SK-N-SH (cell line): ENCODE measurements at places on chromosomes 6 and 20.

GRCh38 chr6:53290537-53291510 is 57.9 kb downstream of the ELOVL5 start:
- DNase-seq, result no peak

DNA sequence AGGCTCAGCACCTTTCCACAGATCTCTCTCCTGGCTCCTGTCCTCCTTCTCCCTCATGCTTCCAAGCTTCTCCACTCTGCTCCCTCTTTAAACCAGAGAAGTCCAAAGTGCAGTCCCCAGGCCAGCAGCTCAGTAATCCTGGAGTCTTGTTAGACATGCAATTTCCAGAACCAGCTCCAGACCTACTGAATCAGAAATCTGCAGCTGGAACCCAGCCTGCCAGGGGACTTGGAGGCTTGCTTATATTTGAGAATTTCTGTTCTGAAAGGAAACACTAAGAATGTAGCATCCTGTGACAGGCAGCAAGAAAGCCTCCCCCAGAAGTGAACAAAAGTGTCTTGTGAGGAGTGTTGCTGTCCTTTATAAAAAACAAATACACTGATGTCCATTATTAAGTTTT is 438.1 kb downstream of the BCKDHB start:
- no peak for DNase-seq

GRCh38 chr6:139582956-139583355 is 208.5 kb upstream of the CITED2 start:
- no peak for DNase-seq

DNA sequence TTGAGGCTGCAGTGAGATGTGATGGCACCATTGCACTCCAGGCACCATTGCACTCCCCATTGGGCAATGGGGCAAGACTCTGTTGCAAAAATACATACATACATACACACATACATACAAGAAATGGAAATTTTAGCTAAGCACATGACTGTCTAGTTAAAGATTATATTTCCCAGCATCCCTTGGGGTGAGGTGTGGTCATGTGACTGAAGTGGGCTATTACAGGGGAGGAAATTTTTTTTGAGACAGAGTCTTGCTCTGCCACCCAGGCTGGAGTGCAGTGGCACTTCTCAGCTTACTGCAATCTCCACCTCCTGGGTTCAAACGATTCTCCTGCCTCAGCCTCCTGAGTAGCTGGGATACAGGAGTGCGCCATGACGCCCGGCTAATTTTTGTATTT is 32.0 kb upstream of the HMGA1 start:
- DNase-seq, result no peak

- DNase-seq, result peak; percentile 97
These were observed at the start of gene USP49 for GRCh38 chr6:41895300-41896233. Gene USP49, minus strand, starts transcription at chr6:41895375. Its CDS starts 88,392 bp downstream, at chr6:41806983.

GRCh38 chr6:15595461-15596173 is 67.2 kb downstream of the DTNBP1 start:
- no peak for DNase-seq

DNA sequence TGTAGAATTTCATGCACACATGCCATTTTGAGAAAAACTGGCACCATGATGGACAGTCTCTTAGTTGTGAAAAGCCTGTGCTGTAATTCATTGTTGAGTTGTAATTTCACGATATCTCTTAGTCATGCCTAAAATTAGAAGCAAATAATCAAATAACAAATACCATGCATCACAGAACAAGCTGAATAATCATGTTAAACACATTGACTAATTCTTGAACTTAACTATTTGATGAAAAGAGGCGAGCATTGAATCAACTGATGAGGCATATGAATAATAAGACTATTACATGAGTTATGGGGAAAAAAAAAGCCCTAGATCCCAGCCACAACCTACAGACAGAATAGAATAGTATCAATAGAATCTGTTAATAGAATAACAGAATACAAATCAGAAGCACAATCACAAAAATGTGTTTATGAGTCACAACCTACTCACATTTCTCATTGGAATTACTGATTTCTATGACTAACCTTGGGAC is 14.2 kb upstream of the RNF217 start:
- no peak for DNase-seq

- no peak for DNase-seq
These were observed 33.2 kb upstream of the AKAP7 start for GRCh38 chr6:131101911-131102680.

GRCh38 chr20:37917461-37917860 is 14.5 kb downstream of the VSTM2L start:
- no peak for DNase-seq

DNA sequence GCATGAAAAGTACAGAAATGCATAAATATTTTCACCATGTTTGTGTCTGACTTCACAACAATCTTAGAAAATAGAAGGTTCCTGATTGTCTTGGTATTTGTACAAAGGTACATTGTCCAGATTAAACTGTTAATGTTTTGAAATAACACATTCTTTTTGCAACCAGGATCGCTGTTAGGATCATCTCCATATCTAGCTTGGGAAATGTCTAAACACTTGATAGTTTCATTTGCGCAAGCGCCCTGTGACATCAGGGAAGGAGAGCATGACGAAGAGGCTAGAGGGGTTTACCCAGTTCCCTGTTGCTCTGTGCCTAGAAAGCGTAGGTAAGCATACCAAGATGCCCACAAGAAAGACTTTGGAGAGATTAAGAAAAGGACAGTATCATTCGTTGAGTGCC is 19.4 kb downstream of the ALDH8A1 start:
- DNase-seq, result no peak

- DNase-seq, result no peak
These were observed 163.3 kb downstream of the ARHGAP18 start for GRCh38 chr6:129546702-129547101.

GRCh38 chr6:114534813-114535212 is 192.0 kb upstream of the HS3ST5 start:
- no peak for DNase-seq

GRCh38 chr6:26161322-26161721 is 74.1 kb downstream of the HFE start:
- no peak for DNase-seq

- DNase-seq, result no peak
These were observed 49.6 kb downstream of the MOCS1 start for GRCh38 chr6:39884696-39885095.

GRCh38 chr6:121677571-121677970 is 242.1 kb downstream of the GJA1 start:
- DNase-seq, result no peak
